ENCODE measurements at places on chromosomes 13 and 19. TPM values are rescaled to one million over a fixed set of nuclear protein-coding genes. Genes with fewer than 3 reads are reported as not detected.

Gene GNA15
- total RNA-seq = not detected

Gene VSTM1
- not detected for total RNA-seq

Gene BSPH1
- total RNA-seq = not detected

Gene CYP2A6
- not detected for total RNA-seq

Gene CGB5
- not detected for total RNA-seq

Gene SLC17A7
- 0.12 TPM for total RNA-seq

Gene CEACAM7
- not detected for total RNA-seq

Gene KBTBD7
- total RNA-seq = 10.1 TPM

Gene LSM14A
- 130 TPM for total RNA-seq

Gene ANKLE1
- total RNA-seq = 0.38 TPM

Gene ZFP28
- total RNA-seq = 2.7 TPM

Gene ZSWIM9
- total RNA-seq = 1.8 TPM
